Activated T-cell treated with anti-CD3 and anti-CD28 coated beads for 24 hours (primary cell): ENCODE measurements at places on chromosomes 6 and 20.

- no peak for DNase-seq
Measured at GRCh38 chr6:150491811-150492172, 107.9 kb upstream of the PLEKHG1 start.

DNA sequence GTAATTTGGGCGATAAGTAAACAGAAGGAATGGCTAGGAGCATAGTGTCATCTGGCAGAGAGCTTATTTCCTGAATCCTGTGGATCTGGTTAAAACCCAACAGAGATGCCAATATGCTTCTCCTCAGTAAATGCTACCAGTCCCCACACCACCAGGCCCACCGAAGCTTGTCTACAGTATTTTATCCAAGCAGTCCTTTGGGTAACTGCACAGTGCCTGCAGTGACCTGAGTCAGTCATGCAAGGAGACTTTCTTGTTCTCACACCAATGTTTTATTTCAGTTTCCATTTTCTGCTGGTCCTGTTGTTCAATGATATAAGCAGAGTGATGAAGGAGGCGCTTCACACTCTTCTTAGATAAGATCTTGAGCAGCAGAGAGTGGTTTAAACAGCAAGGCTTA, 326.3 kb downstream of the RIMS1 start:
- no peak for DNase-seq

GRCh38 chr6:12929678-12930077, 213.1 kb downstream of the PHACTR1 start:
- DNase-seq, result no peak

GRCh38 chr20:23244916-23245552, 105.6 kb upstream of the NXT1 start:
- no peak for DNase-seq

DNA sequence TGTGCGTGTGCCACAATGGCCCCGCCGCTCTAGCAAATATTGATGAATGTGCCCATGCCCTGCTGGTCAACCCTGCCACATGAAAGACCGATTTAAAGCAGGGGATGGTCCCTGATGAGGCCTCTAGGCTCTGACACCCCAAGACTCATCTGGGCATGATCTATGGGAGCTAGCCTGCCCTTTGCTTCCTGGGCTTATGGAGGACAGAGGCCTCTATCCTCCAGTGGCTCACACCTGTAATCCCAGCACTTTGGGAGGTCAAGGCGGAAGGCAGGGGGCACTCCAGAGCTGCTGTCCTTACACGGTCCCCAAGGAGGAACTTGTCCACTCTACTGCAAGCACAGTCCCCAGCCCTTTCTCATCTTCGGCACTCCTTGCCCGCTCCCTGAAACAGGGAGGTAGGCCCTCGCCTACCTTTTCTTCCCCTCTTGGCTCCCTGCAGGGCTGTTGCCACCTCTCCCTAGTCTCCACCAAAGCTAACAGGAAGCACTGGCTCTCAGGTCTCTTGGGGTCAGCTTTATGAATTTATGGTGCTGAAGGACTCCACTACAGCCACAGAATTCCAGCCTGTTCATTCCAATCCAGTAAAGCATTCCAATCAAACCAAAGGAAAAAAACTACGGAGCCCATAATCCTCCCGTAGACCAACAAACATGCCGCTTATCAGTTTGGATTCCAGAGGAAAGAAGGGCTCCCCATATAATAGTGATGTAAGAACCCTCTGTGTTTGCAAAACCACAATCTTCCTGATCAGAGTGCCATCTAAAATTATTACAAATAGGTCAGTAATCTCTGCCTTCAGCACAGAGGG, 48.7 kb upstream of the FOXQ1 start:
- no peak for DNase-seq

DNA sequence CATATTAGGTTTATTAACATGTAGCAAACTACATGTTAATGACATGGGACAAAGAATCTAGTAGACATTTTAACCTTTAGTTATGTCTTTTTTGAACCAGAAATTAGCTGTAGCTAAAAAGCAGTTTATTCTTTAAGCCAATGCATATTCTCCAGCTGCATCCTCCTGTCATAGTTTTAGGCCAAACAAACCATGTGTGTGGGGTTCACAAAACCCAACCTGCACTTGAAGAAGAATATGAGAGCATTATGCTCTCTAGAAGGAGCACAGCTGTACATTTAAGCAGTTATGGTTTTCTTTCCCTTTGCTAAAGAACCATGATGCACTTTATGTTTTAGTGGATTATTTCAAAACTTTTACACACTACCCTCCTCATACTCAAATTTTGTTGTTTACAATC, 46.2 kb downstream of the AKIRIN2 start:
- no peak for DNase-seq

- DNase-seq, result no peak
Measured at GRCh38 chr6:113493991-113494390, 363.2 kb upstream of the MARCKS start.

DNA sequence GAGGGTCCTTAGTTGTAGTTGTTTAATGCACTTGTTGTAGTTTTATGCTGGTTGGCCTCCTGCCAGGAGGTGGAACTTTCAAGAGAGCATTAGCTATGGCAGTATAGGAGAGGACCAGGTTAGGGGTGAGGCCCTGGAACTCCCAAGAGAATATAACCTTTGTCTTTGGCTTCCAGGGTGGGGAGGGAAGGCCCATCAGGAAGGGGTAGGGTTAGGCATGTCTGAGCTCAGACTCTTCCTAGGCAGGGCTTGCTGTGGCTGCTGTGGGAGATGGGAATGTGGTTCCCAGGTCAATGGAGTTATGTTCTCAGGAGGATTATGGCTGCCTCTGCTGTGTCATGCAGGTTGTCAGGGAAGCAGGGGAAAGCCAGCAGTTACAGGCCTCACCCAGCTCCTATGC, 20.0 kb upstream of the GABRR1 start:
- no peak for DNase-seq

- DNase-seq, result no peak
Measured at GRCh38 chr6:72654071-72654621, 32.3 kb downstream of the KCNQ5 start.

DNA sequence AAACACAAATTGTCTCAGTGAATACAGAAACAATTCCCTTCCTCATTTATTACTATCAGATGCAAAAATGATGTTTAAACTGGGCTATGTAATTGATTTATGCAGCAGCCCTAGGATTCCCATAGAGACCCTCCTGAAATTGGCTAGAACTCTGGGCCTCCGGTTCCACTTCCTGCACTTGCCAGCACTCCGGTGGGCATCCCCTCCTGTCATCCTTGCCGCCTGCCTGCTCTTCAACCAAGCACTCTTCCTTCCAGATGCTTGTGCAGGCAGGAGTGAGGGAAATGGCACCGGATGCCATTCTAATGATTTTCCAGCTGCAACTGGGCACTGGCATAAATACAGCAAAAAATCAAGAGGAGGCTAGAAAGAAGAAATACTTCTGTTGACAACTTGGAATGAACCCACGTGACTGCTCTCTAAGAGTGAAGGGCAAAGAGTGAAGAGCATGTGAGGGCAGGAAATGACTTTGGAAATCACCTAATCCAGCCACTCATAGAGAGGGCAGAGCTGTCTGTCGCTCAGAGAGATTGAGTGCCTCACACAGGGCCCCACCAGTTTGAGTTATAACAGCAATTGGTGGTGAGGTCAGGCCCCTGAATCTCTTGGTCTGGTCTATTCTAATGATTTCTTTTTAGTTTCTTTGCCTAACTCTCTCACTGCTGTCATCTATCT, 3.7 kb upstream of the NEDD9 start:
- no peak for DNase-seq

GRCh38 chr6:3612341-3613041, 139.0 kb downstream of the PXDC1 start:
- DNase-seq, result no peak

DNA sequence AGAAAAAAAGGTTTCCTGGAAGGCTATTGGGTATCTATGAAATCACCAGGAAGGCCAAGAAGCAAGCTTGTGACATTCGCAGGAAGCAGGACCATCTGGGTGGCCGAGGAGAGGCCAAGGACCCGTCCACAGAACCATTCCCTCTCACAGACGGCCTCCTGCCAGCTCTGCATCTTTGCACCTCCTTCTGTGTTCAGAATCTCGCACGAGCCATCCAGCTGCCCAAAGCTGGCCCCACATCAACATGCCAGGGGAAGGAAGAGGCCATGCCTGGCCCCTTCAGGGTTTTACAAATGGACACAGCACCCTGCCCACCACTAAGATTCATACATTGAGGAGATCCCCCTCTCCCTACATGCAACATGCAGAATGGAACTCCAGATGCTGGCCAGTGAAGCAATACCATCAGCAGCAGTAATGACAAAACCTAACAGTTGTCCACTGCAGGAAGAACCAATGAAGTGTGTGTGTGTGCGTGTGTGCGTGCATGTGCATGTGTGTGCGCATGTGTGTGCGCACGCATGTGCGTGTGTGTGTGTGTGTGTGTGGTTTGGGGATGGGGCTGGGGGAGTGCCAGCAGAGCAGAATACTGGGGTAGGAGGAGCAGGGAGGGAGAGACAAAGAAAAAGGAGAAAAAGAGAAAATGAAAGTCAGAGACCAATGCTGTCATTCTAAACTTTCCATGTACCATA, 184.2 kb upstream of the FOXQ1 start:
- no peak for DNase-seq

GRCh38 chr20:63858393-63859165, 2.7 kb upstream of the ABHD16B start:
- DNase-seq, result no peak

- DNase-seq, result no peak
Measured at GRCh38 chr6:131024565-131024964, 38.5 kb downstream of the EPB41L2 start.

DNA sequence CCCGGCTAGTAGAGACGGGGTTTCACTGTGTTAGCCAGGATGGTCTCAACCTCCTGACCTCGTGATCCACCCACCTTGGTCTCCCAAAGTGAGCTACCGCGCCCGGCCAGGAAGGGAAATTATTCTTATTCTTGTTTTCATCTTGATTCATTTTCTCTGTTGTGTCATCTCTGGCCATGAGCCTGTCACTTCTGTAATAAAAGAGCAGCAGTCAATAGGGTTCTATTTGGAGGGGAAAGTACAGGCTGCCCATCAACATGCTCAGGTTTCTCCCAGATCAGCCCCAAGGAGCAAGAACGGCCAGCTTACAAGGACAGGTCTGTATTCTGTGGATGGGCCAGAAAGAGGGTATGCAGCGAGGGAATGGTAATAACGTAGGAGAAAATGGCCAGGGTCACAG, 345.0 kb downstream of the PREX1 start:
- no peak for DNase-seq

GRCh38 chr6:44732243-44732642, 344.7 kb downstream of the CDC5L start:
- DNase-seq, result no peak

- DNase-seq, result no peak
Measured at GRCh38 chr20:23358923-23359593, 2.9 kb upstream of the GZF1 start.

DNA sequence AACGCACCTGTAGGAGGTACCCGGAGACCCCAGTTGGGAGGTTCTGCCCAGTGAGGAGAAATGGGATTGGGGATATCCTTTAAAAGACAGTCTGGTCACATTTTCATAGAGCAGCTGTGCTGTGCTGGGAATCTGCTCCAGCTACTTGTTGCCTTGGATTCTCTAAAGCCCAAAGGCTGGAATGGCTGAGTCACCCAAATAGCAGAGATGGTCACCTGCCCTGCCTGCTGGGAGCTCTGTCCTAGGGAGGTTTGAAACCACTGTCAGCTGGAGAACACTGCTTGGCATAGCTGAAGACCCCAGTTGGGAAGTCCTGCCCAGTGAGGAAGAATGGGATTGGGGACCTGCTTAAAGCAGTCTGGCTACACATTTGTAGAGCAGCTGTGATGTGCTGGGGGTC, 34.8 kb upstream of the TFB1M start:
- no peak for DNase-seq

DNA sequence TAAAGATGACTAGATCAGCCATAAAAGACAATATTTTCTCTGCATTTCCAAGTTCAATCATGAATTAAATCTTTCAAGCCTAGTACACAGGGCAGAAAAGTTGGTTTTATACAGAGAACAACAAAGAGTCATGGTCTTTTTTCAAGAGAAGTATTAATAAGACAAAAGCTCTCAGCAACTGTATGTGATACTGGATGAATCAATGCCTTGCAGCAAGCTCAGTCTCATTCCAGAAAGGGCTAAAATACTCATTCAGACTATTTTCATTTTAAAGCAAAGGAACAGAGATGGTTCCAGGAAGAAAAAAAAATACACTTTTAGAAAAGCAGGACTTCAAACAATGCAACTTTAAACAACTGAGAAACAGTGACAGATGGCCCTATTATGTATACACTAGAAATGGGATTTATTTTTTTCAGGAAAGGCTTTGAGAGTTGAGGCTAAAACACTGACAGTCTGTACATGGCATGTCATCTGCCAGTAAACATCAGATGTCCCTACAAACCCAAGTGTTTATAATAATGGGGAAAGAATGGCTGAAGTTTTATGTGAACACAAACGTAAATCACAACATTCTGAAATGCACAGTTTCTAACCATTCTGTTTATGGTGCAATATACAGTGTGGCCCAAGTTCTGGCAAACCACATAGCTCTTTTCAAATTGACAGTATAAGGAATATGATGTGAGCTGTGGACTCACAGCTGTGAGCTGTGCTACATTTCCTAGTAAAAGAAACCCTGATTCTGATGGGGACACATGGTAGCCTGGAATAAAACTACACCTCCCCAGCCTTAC, 114.3 kb upstream of the DST start:
- no peak for DNase-seq

- no peak for DNase-seq
Measured at GRCh38 chr6:36666826-36667591, 11.5 kb upstream of the CDKN1A start.

- no peak for DNase-seq
Measured at GRCh38 chr6:2507016-2507415, 243.7 kb downstream of the MYLK4 start.

DNA sequence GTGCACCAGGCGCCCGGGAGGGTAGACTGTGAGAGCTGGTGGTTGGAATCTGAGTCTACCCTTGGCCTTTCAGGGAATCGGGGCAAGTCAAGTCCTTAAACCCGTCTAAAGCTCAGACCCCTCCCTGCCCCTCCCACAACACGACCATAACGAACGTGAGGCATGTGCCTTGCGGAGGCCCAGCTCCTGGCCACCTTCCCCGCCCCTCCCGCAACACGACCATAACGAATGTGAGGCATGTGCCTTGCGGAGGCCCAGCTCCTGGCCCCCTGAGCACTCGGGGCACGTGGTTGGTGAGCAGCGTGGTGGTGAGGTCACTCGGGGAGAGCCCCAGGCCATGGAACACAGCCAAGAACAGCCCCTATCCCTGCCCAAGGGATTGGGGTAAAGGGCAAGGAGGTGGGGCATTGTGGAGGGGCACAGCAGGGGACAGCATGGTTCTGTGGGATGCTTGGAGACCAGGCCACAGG, 132.2 kb downstream of the TAF4 start:
- no peak for DNase-seq

DNA sequence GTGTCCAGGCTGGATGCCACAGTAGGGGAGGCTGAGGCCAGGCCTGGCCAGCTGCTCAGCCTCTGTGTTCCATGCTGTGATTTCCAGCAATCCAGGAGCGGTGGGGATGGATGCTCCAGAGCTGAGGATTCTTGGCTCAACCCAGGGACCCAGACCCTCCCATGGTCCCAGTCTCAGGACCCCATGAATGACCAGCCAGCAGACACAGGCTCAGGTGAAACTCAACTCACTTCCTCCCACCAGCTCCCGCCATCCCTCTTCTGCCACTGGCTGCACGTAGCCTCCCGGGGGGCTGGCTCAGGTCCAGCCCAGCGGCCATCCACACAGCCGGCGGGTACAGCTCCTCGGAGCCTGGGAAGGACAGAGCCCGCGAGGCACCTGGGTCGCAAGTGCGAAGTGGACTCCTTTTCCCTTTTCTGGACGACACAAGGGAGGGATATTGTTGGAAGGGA, 54.5 kb upstream of the DACT2 start:
- no peak for DNase-seq

GRCh38 chr6:39041072-39041471, 7.5 kb upstream of the GLP1R start:
- no peak for DNase-seq

- no peak for DNase-seq
Measured at GRCh38 chr6:149963212-149963461, 606 bp upstream of the ULBP1 start.
